ENCODE measurements at places on chromosomes 3 and 15. TPM values are rescaled to one million over a fixed set of nuclear protein-coding genes. Genes with fewer than 3 reads are reported as not detected.

ARPP21 gene
- not detected for total RNA-seq

GABRA5 gene
- total RNA-seq: not detected

CHL1 gene
- not detected for total RNA-seq

CLDN1 gene
- total RNA-seq: 0.13 TPM

Measured in activated CD8-positive, alpha-beta memory T cell treated with anti-CD3 and anti-CD28 coated beads for 36 hours (primary cell).